ENCODE measurements at places on chromosomes 3 and 15. TPM values are rescaled to one million over a fixed set of nuclear protein-coding genes. Genes with fewer than 3 reads are reported as not detected.

EPHA3 gene
- total RNA-seq: 0.87 TPM

DNAH12 gene
- 0.29 TPM for total RNA-seq

HESX1 gene
- 1.7 TPM for total RNA-seq

ITIH1 gene
- not detected for total RNA-seq

PIF1 gene
- total RNA-seq: 5.9 TPM

ARPC4 gene
- 150 TPM for total RNA-seq

TM2D3 gene
- 46.5 TPM for total RNA-seq
